Endothelial cell (in vitro differentiated cells): ENCODE measurements at places on chromosomes 6 and 20.

DNA sequence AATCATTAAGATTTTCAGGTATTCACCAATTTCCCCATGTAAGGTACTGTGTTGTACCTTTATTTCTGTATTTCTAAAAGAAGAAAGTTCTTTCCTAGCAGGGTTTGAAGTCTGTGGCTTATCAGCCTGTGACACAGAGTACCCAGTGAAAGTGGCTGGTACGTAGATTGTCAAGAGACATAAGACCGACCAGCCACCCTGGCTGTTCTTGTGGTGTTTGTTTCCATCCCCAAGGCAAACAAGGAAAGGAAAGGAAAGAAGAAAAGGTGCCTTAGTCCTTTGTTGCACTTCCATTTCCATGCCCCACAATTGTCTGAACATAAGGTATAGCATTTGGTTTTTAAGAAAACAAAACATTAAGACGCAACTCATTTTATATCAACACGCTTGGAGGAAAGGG, 40.6 kb upstream of the SMIM28 start:
- DNase-seq = no peak

- no peak for DNase-seq
Measured at GRCh38 chr6:40948570-40948969, 90.5 kb downstream of the UNC5CL start.

- DNase-seq = no peak
Measured at GRCh38 chr6:139485742-139486475, 111.5 kb upstream of the CITED2 start.

DNA sequence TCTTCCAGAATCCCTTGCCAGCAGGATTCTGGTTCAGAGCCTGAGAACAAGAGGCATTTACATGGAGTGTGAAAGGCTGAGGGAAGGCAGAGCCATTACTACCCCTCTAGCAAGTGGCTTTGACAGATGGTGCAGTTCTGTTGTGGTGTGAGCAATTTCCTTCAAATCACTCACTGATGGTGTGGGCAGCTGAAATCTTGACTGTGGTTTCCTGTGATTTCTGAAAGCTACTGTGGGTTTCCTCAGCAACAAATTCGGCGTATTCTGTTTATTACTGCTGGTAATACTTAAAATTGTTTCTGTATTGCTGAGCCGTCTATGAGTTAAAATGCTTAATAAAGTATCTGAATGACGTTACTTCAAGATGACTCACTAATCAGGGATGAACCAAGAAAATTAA, 181.5 kb upstream of the TCF21 start:
- DNase-seq = no peak

- no peak for DNase-seq
Measured at GRCh38 chr20:51529758-51530157, 12.8 kb downstream of the NFATC2 start.

DNA sequence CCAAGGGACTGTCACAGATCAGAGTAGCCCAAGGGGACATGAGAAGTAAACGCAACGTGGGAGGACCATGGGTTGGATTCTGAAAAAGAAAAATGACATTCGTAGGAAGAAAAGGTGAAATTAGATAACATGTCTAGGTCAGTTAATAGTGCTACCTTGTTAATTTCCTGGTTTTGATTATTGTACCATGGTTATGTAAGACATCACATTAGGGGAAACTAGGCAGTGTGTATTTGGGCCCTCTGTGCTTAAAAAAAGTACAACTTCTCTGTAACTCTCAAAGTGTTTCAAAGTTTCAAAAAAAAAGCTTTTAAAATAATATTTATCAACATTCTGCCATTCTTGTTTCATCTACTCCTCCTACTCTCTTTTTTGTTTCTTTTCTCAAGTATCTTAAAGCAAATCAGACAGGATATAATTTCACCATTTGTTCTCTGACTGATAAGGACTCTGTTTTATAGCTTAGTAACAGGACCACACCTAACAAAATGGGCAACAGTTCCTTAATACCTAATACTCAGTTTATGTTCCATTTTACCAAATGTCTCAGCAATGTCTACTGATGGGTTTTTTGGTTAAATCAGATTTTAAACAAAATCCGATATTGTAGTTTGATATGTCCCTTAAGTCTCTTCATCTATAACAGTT, 97.1 kb upstream of the PLCB4 start:
- DNase-seq = no peak

- DNase-seq = peak; percentile 23
Measured at GRCh38 chr6:6131492-6132109, 124.9 kb upstream of the NRN1 start.

DNA sequence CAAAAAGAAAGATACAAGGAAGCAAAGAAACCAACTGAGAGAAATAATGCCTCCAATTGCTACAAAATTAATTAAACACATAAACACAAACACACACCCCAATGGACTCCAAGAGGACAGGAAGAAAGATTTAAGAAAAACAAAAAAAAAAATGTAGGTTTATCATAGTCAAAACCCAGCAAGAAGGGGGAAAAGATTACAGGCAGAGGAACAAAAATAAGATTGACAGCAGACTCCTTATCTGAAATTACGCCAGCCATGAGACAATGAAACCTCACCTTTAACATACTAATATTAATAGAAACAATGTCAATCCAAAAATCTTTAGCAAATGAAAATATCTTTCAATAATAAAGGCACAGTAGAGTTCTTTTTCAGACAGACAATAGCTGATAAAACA, 155.8 kb downstream of the RNGTT start:
- DNase-seq = no peak

DNA sequence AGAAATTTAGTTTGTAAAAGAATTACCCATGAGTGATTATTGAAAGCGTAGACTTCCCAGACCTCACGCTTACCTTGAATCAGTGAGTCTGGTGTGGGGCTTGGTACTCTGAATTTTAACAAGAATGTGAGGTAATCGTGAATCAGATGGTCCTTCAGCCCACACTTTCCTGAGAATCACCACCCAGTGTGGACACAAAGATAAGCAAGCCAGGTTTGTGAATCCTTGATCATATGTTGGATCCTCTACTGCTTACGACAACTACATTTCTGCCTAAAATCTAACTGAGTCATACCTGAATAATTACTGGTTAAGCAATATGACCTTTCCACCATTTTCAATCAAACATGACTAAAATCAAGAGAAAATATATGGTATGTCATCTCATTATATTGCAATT, 589.3 kb downstream of the TFAP2A start:
- DNase-seq = no peak

- DNase-seq = no peak
Measured at GRCh38 chr6:88855541-88856147, 107.8 kb downstream of the RNGTT start.

GRCh38 chr6:158686791-158687381, 37.0 kb downstream of the SYTL3 start:
- no peak for DNase-seq

DNA sequence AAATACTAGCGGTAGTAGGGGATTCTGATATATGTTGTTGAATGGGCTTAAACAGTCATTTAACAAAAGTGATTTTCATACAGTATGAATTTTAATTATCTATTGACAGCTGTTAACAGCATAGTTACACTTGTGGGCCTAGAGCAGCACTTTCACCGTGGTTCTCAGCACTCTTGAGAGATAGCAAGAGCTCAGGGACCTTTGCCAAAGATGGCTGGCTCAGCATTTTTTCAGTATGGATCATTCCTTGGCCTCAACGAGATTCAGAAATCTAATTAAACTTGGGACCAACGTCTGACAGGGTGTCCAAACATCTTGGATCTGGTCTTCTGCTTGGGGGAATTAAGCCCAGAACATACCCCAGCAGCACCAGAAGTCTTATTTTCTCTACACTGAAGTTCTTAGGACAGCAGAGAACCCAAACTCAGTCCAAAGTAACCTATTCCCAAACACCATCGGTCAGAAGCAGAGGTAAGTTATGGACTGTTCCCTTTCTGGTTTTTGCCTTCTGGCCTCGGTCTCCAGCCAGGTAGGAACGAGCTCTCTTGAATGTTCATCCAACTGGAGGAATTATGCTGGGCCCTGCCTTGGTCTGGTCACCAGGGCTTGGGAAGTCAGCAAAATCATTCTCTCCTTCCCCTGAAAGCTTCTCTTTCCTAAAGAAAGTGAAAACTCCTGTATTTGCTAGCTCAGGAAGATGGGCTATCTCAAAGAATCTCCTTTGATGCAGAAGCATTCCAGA, 25.7 kb downstream of the PRPH2 start:
- DNase-seq = no peak

DNA sequence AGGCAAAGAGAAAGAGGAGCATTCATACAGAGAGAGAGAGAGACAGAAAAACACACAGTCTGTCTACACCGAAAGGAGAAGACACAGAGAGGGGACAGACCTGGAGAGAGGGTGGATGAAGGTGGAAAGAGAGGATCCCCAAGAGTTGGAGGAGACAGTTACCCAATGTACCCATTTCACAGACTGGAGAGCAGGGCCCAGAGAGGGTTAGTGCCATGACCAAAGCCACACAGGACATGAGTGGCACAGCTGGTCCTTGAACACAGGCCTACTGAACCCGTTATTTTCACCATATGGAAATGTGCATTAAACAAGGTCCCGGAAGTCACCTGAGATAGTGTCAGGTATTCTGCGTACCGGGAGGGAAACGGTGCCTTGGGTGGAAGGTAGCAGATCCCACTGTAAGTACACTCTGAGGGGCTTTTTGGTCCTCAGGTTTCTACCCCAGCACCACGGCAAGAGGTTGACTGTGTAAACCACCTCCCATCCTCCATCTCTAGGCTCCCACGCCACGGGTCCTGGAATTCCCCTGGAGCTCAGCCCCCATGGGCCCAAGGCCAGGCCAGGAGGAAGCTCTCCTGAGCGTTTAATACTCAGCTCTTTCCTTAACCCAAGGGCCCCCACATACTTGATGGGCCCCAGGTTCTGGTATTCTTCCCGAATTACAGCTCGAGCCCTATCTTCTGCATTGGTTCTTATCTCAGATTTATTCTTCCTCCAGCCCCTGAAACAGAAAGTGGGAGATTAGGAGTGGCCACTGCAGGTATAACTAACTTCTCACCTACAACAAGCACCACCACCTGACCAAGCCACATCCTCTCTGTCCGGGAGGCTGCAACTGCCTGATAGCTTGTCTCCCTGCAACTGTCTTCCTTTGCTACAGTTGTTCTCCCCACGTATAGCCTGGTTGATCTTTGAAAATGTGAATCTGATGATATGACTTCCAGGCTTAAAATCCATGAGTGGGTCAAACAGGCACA, 38.4 kb upstream of the OCSTAMP start:
- no peak for DNase-seq

DNA sequence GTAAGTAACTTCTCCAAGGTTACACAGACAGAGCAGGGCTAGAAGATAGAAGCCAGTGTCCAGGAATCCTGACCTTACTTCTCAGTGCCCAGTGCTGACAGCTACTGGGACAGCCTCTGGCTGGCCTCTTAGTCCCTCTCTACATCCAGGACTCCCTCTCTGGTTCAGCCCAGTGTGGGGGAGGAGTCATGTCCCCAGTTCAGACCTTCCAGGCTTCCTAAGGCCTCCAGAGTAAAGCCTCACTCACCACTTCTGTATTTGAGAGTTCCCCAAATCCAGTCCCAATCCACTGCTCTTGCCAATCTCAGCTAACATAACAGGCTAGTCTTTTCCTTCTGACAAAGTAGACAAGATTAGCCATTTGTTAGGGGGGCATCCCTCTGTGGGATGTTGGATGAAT, 36.9 kb upstream of the EPB41L1 start:
- DNase-seq = no peak
